ENCODE measurements at places on chromosomes 2 and 18.

DNA sequence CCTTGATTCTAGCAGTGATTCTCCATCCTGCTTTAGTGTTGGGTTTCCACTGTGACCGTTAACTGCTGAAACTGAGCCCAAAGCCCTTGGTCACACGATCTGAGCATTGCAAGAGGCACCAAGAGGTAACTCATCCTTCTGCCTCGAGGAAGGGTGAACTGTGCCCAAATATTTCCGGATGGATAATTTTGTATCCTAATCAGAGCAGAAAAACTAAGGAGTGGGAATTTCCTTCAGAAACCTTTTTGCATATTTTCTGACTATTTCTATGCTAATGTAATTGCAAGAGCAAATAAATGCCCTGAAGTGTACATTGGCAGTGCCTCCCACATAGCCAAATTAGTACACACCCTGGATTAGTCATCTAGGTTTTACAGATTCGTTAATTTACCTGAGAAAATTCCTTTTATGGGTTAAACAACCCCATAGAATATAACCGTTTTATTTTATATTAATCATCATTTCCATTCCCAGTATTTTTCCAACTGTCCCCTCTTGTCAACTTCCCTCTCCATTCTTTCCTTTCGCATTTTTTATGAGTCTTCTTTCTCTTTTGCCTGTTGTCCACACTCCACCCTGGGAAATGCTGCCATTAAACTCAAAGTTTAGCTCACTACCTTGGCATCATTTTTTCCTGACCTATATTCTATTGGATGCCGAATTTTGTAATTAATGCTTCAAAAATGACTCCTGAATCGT, 31.7 kb upstream of the COBLL1 start:
- peak; percentile 63 for DNase-seq

- DNase-seq: no peak
Observed at GRCh38 chr18:68611311-68611710, 103.6 kb downstream of the TMX3 start.

DNA sequence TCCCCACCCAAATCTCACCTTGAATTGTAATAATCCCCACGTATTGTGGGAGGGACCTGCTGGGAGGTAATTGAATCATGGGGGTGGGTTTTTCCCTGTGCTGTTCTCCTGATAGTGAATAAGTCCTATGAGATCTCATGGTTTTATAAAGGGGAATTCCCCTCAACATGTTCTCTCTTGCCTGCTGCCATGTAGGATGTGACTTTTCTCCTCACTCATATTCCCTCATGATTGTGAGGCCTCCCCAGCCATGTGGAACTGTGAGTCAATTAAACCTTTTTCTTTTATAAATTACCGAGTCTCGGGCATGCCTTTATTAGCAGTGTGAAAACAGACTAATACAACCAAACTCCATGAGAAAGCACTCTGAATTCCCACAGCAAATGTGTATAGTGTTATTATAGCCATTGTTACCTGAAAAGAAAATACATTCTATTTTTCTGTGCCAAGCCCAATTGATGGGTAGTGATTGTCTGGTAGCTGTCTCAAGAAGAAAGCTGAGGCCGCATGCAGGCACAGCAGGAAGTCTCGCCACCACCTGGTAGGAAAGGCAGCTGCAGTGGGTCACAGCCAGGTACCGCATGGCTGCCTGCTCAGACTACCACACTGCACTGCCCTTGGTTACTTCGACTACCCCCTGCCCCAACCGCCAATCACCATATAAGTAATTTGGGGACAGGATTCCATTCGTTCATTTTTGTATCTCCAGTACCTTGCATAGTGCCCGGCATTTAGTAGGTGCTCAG, 10.3 kb upstream of the ZBTB7C start:
- DNase-seq: no peak

DNA sequence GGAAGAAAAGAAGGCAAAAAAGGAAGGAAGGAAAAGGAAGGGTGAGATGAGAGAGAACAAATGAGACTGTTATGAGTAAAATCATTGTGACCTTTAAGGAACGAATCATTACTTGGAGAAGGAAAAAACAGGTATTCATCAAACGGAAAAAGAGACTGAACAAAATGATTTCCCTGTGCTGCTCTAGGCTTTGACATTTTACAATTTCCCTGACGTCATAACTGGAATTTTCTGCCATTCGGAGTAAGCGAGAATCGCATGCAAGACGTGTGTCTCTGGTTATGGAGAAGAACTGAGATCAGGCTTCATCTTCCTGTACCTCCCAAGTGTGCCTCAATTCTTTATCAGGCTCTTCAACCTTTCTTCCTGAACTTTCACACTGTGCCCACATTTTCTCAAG, 534.7 kb upstream of the KLHL29 start:
- no peak for DNase-seq

- peak; percentile 53 for DNase-seq
Observed at GRCh38 chr18:44602845-44603244, 77.8 kb upstream of the SETBP1 start.

DNA sequence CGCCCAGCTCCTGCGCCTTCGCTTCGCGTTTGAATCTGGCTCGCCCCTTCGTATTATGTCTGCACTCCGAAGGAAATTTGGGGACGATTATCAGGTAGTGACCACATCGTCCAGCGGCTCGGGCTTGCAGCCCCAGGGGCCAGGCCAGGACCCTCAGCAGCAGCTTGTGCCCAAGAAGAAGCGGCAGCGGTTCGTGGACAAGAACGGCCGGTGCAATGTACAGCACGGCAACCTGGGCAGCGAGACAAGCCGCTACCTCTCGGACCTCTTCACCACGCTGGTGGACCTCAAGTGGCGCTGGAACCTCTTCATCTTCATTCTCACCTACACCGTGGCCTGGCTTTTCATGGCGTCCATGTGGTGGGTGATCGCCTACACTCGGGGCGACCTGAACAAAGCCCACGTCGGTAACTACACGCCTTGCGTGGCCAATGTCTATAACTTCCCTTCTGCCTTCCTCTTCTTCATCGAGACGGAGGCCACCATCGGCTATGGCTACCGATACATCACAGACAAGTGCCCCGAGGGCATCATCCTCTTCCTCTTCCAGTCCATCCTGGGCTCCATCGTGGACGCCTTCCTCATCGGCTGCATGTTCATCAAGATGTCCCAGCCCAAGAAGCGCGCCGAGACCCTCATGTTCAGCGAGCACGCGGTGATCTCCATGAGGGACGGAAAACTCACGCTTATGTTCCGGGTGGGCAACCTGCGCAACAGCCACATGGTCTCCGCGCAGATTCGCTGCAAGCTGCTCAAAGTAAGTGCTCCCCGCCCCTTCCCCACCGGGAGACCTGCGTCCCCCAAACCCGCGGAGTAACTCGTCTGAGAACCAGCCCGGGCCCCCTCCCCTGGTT, 453 bp downstream of the KCNJ3 start:
- DNase-seq: peak; percentile 59

DNA sequence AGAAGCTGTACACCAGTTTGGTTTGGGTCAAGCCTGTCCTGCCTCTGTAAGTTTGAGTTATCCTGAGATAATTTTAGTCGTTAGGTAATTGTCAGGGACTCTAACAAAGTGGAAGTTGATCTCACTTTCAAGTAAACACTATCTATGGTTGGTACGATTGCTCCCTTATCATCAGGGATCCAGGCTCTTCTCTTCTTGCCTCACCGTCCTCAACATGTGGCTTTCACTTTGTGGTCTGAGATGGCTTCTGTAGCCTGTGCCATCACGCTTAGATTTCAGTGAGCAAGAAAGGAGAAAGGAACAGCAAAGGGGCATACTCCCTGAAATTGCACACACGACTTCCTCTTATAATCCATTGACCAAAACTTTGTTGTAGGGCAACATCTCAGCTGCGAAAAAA, 115.6 kb downstream of the CTAGE1 start:
- no peak for DNase-seq

- DNase-seq: no peak
Observed at GRCh38 chr2:197251576-197251975, 59.0 kb downstream of the ANKRD44 start.

- no peak for DNase-seq
Observed at GRCh38 chr2:16026816-16027501, 86.6 kb downstream of the MYCN start.

DNA sequence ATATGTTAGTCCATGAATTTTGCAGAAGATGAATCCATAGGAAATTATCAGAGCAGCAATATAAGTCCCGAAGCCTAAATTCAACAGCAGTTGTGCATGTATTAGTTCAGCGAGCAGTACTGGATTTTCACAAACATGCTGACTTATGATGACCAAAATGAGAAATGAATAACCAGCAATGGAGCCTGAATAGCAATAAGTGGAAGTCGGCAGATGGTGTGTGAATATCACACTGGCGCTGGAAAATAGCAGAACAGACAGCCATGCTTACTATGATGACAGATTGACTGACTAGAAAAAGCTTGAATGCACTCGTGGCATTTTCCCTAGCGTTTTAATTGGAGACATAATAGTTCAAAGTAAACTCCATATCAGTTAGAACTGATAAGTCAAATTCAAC, 1114.5 kb downstream of the DSC3 start:
- DNase-seq: no peak
